T-helper 9 cell (primary cell): ENCODE measurements at places on chromosomes 16 and 17.
A peak's percentile ranks its signal among the peaks of the same experiment; 100 is the strongest.

- no peak for DNase-seq
Measured at GRCh38 chr16:7343243-7343642, 10.6 kb downstream of the RBFOX1 start.

DNA sequence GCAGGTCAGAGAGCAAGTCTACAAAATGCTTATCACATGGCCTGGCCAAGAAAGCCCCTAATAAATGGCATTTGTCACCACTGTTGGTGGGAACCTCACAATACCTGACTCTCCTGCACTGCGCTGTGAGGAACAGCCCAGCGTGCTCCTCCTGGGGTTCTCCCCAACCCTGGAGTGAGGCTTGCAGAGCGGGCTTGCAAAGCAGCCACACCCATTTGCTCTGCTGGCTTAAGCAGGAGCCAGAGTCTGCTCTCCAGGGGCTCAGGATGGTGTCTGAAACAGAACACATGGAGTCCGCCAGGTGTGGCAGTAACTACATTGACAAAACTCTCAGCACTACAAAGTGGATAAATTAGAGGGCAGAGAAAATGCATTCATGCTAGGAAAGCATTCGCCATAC is 331.0 kb upstream of the CCL2 start:
- DNase-seq, result no peak

DNA sequence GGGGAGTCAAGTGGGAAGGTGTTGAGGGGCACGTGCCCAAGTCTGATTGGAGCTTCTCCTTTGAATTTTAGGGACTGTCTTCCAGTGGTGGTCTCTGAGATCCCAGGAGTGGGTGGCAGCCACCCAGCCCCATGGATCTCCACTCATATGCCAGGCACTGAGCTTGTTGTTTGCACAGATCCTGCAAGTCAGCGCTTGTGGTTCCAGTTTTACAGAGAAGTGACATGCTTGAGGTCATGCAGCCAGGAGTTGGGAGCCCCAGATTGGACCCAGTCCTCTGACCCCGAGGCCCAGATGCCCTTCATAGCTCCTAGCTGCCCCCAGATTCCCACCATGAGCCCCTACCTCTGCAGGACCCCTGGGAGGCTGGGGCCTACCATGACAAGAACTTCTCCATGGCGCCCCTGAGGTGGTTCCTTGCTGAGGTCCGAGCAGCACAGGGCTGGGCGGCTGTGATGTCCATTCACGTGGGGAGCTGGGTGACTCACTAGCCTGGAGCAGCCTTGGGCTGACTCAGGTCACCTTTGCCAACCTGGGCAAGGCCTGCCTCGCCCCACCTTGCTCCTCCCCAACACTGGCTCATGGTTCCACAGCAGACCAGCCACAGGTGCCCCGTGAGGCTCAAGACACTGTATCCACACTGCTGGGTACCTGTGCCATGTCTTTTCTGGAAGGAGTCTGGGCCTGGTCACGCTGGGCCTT is 47.4 kb downstream of the RAI1 start:
- no peak for DNase-seq

GRCh38 chr17:79946352-79947231 is 89.1 kb downstream of the TBC1D16 start:
- DNase-seq, result no peak

- DNase-seq, result no peak
Measured at GRCh38 chr17:74491626-74492025, 25.2 kb downstream of the CD300A start.

GRCh38 chr16:84484579-84485254 is 19.7 kb downstream of the MEAK7 start:
- no peak for DNase-seq

DNA sequence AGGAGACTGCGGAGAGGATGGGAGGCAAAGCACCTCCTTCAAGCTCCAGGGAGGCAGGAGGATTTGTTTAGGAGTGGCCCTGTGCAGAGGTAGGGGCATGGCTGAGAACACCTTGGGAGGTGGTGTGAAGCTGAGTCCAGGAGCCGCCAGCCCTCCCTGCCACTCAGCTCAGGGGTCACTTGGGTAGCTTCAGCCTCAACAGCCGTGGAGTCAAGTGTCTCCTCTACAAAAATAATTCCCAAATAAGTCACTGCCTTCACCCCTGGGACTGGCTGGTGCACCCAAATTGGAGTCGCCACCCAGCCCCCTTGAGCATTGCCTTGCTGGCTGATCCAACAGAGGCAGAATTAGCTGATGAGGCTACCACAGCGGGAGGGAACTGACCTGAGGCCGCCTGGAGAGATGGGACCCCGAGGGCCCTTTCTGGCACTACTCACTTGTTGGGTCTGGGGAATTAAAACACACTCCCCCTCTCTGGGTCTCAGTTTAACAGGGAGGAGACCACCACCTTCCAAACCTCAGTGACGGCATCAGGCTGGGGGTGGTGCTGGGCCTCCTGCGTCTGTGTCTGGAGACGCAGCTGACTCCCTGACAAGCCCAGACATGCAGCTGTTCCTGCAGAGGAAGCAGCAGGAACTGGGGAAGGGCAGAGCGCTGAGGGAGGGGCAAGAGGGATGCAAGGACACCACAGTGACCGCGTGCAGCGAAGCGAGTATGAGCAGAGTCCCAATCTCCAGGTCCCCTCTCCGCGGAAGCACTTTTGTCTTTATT is 87.9 kb upstream of the TOB1 start:
- DNase-seq, result no peak

DNA sequence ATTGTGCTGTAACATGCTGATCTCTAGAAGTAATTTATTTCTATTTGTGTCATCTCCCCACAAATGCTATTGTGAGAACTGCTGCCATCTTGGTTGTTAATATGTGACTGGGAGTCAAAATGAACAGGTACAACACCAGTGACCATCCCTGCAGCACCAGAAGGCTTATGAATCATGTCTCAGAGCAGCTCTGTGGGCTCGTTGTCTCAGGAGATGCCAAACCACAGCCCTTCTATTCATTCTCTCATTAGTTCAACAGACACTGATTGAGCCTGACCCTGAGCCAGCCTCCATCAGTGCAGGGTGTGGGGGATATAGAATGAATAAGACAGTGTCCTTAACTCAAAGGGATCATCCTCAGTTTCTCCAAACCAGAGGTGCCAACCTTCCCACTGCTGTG is 92.5 kb downstream of the UTP18 start:
- no peak for DNase-seq

DNA sequence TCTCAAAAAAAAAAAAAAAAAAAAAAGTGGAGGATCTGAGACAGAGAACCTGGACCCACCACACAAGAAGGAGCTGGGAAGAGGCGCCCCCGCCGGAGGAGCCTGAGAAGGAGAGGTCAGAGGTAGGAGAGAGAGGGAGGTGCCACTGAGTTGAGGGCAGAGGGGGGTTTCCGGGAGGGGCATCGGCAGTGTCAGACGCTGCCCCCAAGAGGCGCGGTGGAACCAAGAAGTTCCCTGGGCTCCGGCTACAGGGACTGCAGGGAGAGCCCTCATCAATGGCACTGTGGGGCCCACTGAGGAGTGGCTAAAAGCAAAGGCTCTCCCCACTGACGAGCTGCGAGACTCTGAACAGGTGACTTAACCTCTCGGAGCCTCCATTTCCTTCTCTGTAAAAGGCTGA is 4.2 kb downstream of the CCDC42 start:
- peak; percentile 40 for DNase-seq

GRCh38 chr16:709566-710499 is 4.2 kb upstream of the FBXL16 start:
- DNase-seq, result no peak

- DNase-seq, result no peak
Measured at GRCh38 chr16:87492291-87492630, 563 bp downstream of the ZCCHC14 start.

GRCh38 chr17:59762049-59762823 is 54.8 kb downstream of the VMP1 start:
- no peak for DNase-seq

GRCh38 chr16:5056352-5056751 is 9.4 kb downstream of the C16orf89 start:
- peak; percentile 6 for DNase-seq

- no peak for DNase-seq
Measured at GRCh38 chr17:795276-795675, 13.1 kb downstream of the MRM3 start.

DNA sequence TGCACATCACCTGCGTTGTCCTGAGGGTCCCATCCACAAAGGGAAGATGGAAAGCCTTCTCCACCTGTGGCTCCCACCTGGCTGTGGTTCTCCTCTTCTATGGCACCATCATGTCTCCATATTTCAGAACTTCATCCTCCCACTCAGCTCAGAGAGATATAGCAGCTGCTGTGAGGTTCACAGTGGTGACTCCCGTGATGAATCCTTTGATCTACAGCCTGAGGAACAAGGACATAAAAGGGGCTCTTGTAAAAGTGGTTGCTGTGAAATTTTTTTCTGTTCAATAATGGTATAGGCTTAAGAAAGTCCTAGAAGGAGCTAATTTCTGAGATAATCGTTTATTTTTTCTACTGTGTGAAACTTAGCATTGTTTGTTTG is 18.7 kb downstream of the ZNF200 start:
- no peak for DNase-seq

- no peak for DNase-seq
Measured at GRCh38 chr16:3780570-3780969, 63.2 kb upstream of the TRAP1 start.

DNA sequence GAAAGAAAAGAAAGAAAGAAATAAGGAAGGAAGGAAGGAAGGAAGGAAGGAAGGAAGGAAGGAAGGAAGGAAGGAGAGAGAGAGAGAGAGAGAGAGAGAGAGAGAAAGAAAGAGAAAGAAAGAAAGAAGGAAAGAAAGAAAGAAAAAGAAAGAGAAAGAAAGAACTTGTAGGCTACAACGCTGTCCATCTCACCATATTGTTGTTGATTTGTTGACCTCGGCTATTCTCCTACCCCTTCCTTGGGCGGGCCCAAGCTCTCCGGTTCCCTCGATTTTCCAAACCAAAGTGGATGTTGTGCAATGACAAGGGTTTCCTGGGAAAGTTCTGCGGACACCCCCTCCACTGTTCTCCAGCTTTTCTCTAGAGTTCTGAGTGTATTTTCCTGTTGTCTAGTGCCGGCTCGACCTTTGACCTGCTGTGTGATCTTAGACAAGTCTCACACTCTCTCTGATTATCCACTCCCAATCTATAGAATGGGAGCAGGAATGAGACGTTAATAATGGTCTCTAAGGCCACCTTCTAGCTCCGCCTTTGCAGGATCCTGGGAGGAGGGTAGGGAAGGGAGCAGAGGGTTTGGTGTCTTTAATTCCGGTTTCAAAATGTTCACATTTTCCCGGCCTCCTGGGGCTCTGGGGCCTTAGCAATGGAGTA is 1.6 kb downstream of the IRX6 start:
- DNase-seq, result no peak

DNA sequence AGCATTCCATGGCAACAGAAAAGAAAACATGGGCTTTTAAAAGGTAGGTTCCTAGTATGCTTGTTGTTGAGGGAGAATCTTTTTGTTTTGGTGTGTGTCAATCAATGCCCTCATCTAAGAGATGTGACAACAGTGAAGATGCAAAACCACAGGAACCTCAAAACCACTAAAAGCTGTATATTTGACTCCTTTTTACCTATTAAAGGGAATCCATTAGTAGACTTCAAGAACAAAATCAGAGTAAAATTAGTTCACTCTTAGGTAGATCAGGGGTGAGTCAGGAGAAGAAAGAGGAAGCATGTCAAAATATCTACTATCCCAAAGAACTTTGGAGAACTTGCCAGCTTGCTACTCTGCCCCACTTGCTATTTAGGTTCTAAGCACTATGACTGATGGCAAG is 89.1 kb downstream of the CDK5R1 start:
- no peak for DNase-seq

GRCh38 chr17:8629371-8630226 is 926 bp downstream of the MYH10 start:
- peak; percentile 6 for DNase-seq

DNA sequence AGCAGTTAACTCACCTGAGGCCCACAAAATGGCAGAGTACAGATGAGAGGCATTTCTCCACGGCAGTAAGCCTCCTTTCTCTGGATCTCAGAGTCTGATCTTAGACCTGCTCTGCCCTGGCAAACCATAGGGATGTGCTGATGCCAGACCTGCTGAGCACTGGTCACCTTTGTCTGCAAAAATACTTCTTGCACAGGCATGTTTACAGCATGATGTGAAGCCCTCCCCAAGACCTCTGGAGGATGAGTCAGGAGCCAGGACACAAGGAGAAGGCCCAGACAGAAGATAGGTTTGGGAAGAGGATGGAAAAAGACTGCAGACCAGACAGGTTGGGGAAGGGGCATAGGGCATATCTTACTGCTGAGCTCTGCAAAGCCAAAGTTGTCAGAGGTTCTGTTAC is 426.6 kb downstream of the PMP22 start:
- no peak for DNase-seq

GRCh38 chr17:82836823-82837357 is 2.9 kb downstream of the ZNF750 start:
- no peak for DNase-seq

- no peak for DNase-seq
Measured at GRCh38 chr17:5282642-5283217, 646 bp downstream of the RABEP1 start.

GRCh38 chr17:35817196-35817595 is 7.9 kb downstream of the TAF15 start:
- DNase-seq, result no peak

DNA sequence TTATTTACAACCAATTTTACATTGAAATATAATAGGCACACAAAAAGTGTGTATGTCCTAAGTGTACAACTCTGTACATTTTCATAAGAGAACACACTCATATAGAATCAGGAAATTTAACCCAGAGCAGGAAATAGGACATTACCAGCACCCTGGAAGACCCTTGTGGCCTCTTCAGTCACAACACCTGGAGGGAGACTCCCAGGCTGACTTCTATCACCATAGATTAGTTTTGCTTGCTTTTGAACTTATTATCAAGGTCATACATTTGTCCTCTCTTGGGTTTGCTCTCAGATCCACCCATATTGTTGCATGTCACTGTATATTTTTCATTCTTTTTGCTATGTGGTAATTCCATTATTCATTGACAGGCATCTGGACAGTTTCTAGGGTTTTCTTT is 5.8 kb downstream of the RIPOR1 start:
- DNase-seq, result no peak

GRCh38 chr16:90033387-90033786 is 14.1 kb upstream of the DBNDD1 start:
- DNase-seq, result no peak

DNA sequence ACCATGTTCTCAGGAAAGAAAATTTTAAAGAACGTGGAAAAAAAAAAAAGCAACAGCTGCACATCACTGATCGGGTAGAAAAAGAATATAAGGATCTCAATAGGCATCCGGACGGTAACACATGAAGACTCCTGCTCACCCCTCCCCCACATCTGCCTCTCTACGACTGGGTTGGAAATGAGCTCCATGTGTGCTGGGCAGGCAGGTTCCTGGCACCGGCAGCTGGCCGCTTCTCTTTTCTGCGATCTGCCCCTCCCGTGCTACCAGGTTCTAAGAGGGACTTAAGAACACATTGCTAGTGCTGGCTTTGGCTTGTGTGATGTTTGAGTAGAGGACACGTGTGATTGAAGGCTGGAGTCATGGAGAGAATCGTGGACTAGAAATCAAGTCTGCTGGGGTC is 115.5 kb downstream of the AATF start:
- DNase-seq, result no peak

GRCh38 chr17:43169561-43170139 is 1.4 kb upstream of the NBR1 start:
- no peak for DNase-seq

GRCh38 chr16:66490774-66491715 is 58.9 kb downstream of the TK2 start:
- no peak for DNase-seq

GRCh38 chr16:50848755-50849514 is 107.0 kb downstream of the CYLD start:
- DNase-seq, result no peak

- DNase-seq, result no peak
Measured at GRCh38 chr16:66416136-66416535, 11.0 kb upstream of the BEAN1 start.
